ENCODE measurements at places on chromosomes 3 and 15.
A peak's percentile ranks its signal among the peaks of the same experiment; 100 is the strongest.

GRCh38 chr3:157279237-157279636 lies 119.3 kb upstream of the CCNL1 start:
- no peak for DNase-seq

GRCh38 chr3:126464494-126464893 lies 11.2 kb downstream of the ZXDC start:
- DNase-seq, result no peak

DNA sequence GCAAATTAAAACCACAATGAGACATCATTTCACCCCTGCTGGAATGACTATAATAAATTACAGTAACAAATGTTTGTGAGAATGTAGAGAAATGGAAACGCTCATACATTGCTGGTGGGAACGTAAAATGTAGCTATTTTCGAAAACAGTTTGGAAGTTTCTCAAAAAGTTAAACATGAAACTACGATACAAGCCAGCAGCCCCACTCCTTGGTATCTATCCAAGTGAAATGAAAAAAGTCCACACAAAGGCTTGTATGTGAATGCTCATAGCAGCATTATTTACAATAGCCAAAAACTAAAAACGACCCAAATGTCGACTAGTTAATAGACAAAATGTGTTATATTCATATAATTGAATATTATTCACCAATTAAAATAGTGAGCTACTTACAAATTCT lies 22.9 kb upstream of the CFAP20DC start:
- DNase-seq, result no peak

DNA sequence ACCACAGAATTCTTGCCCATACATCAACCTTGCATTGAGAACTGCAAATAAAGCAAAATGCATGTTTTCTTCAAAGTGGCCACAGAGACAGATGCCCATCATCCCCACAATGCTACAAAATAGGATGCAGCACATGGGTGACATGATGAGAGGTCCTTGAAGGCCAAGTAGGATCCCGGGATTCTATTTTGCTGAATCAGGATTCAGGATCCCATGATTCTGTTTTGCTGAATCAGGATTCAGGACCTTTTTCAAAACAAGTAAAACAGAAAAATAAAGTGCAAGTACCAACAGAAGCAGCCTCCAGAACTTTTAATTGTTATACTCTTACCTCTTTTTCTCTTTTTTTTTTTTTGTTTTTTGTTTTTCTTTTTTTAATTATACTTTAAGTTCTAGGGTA lies 242.1 kb upstream of the NR2E3 start:
- no peak for DNase-seq

DNA sequence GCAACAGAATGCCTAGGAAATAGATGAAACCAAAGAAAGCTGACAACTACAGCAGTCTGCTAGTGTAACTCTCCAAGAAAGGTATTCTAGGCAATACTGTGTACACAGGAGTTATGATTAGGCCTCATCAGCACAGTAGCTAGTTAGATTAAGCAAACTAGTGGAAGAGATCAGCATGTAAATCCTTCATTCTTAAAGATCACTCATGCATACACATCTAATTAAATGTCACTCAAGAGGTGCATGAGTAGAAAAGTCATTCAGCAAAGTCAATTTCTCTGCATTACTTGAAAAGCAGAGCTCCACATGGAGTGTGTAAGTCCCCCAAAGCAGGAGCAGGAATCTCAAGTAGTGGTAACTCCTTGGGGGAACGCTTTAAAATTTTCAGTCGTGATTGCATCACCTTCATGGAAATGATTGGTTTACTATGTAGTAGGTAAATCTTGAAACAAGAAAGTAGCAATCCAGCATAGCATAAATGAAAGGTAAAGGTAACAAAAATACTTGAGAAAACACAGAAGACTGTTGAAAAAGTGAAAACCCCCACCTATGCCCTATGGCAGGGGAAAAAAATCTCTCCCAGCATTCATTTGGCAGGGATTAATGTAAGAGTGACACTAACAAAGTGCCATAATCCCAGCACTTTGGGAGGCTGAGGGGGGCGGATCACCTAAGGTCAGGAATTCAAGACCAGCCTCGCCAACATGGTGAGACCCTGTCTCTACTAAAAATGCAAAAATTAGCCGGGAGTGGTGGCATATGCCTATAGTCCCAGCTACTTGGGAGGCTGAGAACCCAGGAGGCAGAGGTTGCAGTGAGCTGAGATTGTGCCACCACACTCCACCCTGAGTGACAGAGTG lies 29.4 kb upstream of the PPIB start:
- DNase-seq, result no peak

DNA sequence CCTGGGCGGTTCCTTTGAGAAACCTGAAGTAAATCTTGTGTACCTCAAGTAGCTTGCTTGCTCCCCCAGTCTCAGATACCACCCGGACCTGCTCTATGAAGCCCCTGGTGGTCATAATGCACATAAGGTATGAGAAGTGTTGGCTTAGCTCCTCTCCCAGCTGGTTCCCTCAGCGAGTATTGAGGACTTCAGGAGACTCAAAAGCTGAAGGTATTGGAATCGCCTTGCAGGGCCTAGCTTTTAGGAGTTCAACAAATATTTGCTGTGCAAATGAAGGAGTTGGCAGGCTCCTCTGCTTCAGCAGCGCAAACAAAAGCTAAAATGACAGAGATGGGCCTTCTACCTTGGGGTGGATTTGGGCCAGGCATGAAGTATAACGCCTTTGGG lies 1.7 kb downstream of the CMTM8 start:
- peak; percentile 72 for DNase-seq

GRCh38 chr3:166171695-166172094 lies 334.5 kb upstream of the BCHE start:
- no peak for DNase-seq

GRCh38 chr3:157913741-157914150 lies 192.5 kb downstream of the SHOX2 start:
- no peak for DNase-seq

GRCh38 chr3:37114251-37115145 lies 59.9 kb downstream of the LRRFIP2 start:
- no peak for DNase-seq

- no peak for DNase-seq
Observed at GRCh38 chr15:74037171-74038117, 42.9 kb downstream of the PML start.

DNA sequence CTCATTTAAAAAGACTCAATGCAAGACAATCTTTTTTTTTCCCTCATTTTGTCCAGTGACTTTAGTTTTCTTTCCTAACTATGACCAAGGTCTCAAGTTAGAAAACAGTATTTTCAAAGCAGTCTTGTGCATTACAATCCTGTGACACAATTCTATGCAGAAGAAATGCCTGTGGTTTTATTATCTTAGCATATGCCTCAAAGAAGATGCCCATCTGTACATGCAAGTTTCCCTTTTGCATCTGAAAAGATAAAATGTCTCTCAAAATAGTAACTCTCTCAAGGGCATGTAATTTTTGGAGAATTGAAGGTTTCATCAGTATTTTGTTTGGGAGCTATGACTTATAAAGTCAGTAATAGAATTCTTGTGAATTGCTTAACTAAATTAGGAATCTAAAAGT lies 292.0 kb upstream of the SUCLG2 start:
- no peak for DNase-seq

DNA sequence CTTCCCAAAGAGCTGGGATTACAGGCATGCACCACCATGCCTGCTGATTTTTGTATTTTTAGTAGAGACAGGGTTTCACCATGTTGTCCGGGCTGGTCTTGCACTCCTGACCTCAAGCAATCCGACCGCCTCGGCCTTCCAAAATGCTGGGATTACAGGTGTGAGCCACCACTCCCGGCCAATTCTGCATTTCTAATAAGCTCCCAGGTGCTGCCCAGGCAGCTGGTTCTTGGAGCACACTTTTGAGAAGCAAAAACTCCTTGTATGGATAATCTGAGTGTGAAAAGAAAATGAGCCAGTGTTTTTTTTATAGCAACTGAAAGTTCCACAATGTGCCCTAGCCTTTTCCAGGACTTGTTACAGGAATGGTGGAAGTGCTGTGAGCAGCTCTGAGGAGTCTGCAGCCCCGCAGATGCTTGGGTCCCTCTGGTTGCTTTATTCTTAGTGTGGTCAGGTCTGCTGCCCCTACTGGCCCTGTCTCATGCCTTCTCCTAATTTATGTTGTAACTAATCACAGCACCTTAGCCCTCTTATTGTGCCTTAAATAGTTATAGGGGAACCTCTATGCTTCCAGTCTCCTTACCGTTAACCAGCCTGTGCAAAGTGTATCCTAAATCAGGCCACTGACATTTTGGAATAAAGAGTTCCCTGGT lies 13.5 kb upstream of the KCNAB1 start:
- DNase-seq, result peak; percentile 44

- no peak for DNase-seq
Observed at GRCh38 chr3:28835751-28836150, 445.1 kb upstream of the RBMS3 start.

GRCh38 chr3:160163229-160163878 lies 61.9 kb upstream of the C3orf80 start:
- no peak for DNase-seq

- DNase-seq, result no peak
Observed at GRCh38 chr15:84987949-84988624, 6.4 kb downstream of the PDE8A start.

GRCh38 chr3:105277656-105278055 lies 89.1 kb upstream of the ALCAM start:
- no peak for DNase-seq

- no peak for DNase-seq
Observed at GRCh38 chr3:134743006-134743405, 52.1 kb upstream of the EPHB1 start.

- peak; percentile 33 for DNase-seq
Observed at GRCh38 chr15:80925597-80926059, 64.0 kb downstream of the MESD start.

DNA sequence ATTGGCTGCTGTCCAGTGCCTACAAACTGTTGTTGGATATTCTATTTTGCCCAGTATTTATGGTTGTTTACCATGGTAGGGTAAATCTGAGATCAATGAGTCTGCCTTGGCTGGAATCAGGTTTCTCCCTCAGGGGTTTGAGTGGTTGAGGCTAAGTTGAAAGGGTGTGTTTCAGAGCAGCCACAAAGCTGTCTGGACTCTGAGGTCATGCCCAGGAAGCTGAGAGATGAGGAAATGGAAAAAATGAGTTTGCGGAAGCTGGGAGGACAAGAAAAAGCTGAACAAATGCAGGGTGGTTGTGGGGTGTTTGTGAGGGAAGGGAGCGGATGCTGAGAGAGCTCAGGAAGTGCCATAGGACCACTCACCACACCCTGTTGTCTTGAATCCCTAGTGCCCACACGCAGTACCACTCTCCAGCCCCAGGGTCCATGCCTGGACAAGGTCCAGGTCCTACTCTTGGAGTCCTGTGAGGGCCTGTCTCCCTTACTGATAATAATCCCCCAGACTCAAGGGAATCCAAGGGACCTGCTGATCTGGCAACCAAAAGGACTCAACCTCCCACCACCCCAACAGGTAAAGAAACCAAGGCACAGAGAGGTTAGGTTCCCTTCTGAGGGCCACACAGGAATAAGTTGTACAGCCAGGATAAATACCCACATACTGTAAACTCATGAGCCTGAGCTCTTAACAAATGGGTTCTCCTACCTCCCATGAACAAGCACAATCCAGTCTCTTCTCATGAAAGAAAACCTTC lies 81.6 kb downstream of the PPCDC start:
- DNase-seq, result no peak

DNA sequence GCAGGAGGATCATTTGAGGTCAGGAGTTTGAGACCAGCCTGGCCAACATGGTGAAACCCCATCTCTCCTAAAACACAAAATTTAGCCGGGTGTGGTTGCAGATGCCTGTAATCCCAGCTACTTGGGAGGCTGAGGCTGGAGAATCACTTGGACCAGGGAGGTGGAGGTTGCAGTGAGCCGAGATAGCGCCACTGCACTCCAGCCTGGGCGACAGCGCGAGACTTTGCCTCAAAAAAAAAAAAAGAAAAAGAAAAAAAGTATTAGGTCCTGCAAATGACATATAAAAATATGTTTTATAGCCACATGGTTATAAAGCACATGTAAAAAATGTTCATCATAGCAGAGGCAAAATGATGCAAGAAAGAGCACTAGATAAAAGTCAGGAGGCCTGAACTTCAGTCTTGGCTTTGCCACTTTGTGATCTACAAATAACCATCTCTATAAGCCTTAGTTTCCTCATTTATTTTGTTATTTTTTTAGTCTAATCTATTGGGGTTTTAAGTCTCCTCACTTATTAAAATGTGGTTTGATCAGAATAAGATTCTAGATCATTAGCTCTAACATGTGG lies 4.9 kb downstream of the SLC12A6 start:
- no peak for DNase-seq
